ENCODE measurements at places on chromosomes 6 and 20. TPM values are rescaled to one million over a fixed set of nuclear protein-coding genes. Genes with fewer than 3 reads are reported as not detected.

DNA sequence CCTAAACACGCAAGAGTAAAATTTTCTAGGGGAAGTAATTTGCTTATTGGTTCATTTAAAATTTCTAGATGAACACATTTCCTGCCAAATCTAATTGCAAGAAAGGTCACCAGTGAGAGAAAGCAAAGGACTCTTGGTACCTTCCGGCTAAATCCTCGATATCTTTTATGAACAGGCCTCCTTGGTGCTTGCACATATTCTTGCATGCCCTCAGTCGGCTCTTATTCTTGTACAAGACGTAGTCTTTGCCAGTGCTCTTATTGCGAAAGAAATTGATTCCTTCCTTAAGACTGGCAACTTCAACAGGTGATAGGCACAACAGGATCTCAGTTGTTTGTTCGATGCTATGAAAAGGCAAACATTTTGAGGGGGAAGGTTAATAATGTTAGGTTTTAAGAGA, 141.7 kb upstream of the CARMIL1 start:
- no peak for DNase-seq

Gene GINS1
- 5.6 TPM for polyA plus RNA-seq

GRCh38 chr6:91029211-91029610, 442.3 kb upstream of the MAP3K7 start:
- DNase-seq: peak; percentile 1

DNA sequence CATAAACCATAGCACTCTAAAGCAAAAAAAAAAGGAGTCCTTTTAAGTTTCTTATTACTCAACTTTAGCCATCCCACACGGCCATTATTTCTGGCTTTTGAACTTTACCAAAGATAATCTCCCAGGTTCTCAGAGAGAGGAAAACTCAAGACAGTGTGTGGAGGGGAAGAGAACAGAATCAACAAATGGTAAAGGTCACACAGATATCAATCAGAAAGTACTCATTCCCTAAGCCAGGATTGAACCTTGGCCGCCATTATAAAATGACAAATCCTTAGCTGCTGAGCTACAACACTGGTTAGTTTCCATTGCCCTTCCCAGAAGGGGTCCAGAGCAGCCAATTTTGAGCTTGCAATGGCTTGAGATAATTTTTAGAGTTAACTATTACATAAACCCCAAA, 10.1 kb upstream of the TRIM38 start:
- no peak for DNase-seq

Gene MAP7
- 0.34 TPM for polyA plus RNA-seq

GRCh38 chr6:52022675-52023074, 64.7 kb downstream of the PKHD1 start:
- no peak for DNase-seq

Gene VGLL2
- not detected for polyA plus RNA-seq

Gene TNFRSF21
- 8.9 TPM for polyA plus RNA-seq

DNA sequence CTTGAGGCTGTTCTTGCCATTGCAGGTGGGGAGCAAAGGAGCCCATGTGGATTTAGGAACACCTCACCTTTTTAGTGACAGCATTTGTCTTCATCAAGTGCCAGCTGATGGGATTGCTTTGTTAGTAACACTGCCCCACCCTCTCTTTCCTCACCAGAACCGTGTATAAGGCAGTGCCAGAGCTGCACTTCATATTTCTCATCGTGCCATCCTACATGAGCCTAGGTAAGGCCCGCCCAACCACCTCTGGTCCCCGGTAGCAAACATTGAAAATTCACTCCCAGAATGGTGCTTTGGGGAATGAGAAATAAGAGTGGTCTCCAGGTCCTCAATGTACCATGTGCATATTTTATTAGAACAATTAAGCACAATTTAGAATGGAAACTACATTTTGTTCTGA, 22.7 kb downstream of the CFAP61 start:
- DNase-seq: no peak

Gene LY6G6D
- not detected for polyA plus RNA-seq

DNA sequence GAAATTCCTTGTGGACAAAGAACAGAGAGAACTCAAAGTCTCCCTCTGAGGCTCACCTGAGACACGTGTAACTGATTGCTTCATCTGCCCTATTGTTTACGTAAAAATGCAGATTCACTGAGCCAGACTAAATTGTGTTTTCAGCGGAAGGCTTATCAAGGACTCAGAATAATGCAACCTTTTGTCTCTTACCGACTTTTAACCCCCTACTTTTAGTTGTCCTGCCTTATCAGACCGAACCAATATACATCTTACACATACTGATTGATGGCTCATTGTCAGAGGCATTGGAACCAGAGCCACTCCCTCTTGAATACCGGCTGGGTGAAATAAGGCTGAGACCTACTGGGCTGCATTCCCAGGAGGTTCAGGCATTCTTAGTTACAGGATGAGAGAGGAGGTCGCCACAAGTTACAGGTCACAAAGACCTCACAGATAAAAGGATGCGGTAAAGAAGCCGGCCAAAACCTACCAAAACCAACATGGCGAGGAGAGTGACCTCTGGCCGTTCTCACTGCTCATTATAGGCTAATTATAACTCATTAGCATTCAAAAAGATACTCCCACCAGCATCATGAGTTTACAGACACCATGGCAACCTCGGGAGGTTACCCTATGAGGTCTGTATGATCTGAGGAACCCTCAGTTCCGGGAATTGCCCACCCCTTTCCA, 95.5 kb upstream of the ZNF184 start:
- no peak for DNase-seq

DNA sequence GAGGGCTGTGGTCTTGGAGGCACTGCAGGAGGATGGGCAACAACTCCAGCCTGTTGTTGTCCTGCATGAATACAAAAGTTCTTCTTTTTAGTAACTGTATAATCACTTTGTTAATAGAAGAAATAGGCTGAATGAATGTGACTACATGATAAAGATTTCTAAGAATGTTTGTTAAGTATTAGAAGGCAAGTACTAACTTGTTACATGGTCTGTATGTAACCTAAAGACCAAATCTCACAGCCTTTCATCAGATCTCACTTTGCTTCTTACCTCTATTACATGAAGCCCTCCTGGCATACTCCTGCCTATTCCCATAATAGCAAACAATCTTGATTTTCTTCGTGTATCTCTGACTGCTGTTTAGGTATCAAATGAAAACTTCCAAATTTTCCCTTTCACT, 73.4 kb downstream of the REPS1 start:
- no peak for DNase-seq

GRCh38 chr6:141346535-141346934, 786.2 kb upstream of the GJE1 start:
- no peak for DNase-seq

- peak; percentile 31 for DNase-seq
Measured at GRCh38 chr6:131041814-131042213, 21.2 kb downstream of the EPB41L2 start.

- peak; percentile 60 for DNase-seq
Measured at GRCh38 chr6:2245877-2246863, 765 bp upstream of the GMDS start.

DNA sequence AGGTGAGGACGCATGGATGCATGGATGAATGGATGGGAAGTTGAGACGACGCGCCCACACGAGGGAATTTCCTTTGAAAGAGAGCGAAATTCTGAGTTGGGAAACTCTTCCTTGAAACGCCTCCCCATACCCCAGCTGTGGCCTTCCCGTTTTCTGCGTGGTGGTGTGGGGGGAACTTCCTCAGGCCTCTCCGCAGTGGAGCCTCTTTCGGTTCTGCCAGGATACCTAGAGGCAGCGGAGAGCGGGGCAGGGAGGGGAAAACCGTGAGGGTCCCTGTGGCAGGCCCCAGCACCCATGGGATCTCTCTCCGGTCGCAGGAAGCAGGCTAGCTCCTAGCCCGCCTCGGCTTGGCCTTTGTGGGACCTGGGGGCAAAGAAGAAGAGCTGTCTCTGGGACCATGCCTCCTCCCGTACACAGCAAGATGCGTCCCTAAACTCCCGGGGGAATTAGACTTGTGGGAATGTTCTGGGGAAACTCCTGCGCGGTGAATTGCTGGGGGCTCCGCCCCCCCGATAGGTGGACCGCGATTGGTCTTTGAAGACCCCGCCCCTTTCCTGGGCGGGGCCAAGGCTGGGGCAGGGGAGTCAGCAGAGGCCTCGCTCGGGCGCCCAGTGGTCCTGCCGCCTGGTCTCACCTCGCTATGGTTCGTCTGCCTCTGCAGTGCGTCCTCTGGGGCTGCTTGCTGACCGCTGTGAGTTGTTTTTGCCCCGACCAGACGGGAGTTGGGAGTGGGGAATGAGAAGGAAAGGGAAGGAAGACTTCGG, at the start of gene CD40:
Gene CD40, plus strand, starts transcription at position 611 of the 764 bp plus-strand sequence. Its CDS starts 30 bp downstream, at position 641.
- DNase-seq: peak; percentile 59

Gene ABHD16B
- polyA plus RNA-seq: not detected

Data from fibroblast of lung (primary cell).